ENCODE measurements at places on chromosomes 3 and 15.

GRCh38 chr3:161310649-161311423, 60.5 kb downstream of the SPTSSB start:
- DNase-seq = peak; percentile 6

DNA sequence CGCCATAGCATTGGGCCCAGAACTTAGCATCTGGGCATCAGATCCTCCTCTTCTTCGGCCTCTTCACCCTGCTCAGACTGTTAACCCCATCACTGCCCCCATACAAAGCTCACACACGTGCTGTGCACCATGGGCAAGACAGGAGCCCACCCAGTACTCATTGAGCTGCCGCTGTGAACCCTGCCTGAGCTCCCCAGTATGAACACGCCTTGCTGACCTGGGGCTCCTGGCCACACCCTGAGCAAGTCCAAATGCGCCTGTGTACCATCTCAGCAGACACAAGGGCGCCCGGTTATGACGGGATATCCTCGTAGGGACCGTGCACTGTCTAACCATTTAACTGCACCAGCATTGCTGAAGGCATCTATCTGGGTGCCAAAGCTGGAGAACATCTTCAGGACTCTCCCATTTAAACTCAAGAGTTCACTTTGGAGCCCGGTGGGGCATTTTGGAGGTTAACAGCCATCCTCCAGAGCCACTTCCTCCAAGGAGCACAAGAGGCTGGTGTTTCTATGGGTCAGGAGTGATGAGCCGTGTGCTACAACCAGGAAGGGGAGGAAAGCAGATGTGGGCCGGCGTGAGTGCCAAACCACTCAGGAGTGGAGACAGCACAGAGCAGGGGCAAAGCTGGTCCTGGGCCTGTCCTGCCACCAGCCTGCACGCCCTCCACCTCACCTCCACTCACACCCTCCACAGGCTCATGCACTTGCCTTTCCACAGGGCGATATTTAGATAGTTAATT, 12.1 kb downstream of the PRR23E start:
- DNase-seq = no peak

- DNase-seq = no peak
Measured at GRCh38 chr15:69359722-69360121, 54.4 kb upstream of the KIF23 start.

- DNase-seq = no peak
Measured at GRCh38 chr3:30544812-30545211, 61.6 kb upstream of the TGFBR2 start.

DNA sequence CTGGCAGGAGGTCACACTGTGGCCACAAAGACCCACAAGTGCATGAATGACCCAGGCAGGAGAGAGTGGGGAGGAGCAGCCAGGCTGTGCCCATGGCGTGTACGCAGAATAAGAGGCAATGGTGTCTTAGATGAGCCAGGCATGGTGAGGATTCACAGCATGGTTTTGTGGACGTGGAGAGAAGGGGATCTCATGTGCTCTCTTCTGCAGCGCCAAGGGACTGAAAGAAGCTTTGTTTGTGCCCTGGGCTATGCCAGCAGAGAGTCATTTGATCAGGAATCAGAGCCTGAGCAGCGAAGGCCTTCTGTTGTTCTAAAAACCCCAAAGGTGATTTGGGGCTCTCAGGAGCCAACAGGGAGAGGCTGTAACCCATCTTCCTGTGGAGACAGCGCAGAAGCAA, 18.7 kb upstream of the RPP14 start:
- no peak for DNase-seq

GRCh38 chr3:192445770-192446644, 281.3 kb downstream of the FGF12 start:
- no peak for DNase-seq

DNA sequence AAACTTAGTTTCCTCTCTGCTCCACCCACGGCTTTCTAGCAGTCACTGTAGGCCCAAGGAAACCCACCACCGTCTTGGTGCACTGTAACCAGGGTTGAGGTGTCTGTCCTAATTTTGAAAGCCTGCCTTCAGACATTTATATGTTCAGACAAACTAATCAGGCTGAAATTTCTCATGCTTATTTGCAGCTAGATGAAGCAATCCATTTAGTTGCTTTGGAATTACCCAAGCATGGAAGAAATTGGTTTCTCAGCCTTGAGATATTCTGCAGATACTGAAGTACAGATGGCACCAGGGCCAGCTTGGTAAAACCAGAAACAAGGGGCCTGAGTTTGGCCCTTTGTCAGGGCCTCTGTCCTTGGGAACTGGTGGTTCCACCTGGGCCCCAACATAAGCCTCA, 105.4 kb downstream of the CACNA1D start:
- no peak for DNase-seq

- DNase-seq = no peak
Measured at GRCh38 chr3:72776-73175, 123.8 kb upstream of the CHL1 start.

DNA sequence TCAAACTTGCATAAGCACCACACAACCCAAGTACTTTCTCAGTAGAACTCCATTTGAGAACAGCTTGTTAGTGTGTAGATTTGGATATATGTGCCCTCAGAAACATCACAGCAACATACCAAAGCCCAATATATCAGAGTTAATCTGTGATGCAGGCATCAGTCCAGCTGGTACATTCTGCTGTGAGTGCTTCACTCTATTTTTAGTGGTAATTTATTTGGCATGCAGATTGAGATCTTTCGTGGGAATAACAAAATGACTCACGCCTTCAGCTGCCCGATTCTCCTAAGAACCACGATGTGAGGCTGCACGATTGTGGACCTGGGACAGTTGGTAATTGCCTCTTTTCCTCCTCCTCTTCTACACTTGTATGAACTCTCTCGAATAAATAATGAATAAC, 730.7 kb downstream of the SQOR start:
- no peak for DNase-seq

DNA sequence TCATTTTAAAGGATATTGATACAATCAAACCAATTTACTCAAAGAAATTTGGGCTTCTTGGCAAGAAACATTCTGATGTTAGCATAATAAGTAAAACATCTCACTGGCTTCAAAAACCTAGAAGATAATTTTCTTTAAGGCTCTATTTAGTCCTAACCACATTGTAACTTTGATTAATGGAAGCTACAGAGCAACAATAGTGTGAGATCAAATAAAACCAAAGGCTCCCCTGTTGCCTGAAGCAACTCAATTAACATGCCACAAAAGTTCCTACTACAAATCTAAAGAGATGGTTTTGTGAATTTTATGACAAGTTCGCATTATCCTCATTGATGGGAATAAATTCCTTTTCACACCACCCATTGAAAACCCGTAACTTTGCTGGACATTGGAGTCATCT, 5.9 kb downstream of the DPH6 start:
- no peak for DNase-seq

DNA sequence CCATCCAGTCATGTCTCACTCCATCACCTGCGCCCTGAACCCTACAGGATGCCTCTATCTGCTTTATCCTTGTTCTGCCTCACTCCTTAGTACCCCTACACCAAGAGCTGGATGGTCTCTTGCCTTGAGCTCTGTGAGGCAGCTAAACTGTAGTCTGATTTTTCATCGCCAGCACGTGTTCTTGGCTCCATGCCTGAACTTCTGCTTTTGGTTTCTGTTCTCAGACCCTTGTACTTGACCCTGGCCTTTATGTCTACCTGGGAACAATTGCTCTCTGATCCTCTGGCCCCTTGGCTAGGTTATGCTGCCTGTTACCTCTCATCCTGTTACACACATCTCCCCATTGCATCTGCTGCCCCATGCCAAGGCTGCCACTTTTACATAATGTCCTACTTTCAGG, 318.0 kb upstream of the LMCD1 start:
- DNase-seq = no peak

DNA sequence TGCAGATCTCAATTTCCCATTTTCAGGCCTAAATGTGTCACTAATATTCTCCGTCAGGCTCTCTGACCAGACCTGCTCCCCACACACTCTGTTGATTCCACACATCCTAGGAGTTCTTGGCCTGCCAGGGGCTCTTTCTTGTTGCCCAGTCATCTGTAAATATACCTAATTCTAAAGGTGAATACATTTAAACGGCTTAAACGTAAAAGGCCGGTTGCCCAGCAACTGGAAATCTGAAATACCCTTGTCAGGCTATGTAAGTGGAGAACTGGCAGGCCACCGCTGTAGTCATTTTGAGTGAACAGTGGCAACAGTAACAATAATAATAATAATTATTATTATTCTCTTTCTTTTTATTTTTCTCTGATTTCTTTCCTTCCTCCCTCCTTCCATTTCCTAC, 302.7 kb downstream of the AGBL1 start:
- no peak for DNase-seq

GRCh38 chr3:78855190-78855589, 912.6 kb downstream of the ROBO1 start:
- no peak for DNase-seq

GRCh38 chr15:48190932-48191573, 412 bp upstream of the CTXN2 start:
- DNase-seq = peak; percentile 11

DNA sequence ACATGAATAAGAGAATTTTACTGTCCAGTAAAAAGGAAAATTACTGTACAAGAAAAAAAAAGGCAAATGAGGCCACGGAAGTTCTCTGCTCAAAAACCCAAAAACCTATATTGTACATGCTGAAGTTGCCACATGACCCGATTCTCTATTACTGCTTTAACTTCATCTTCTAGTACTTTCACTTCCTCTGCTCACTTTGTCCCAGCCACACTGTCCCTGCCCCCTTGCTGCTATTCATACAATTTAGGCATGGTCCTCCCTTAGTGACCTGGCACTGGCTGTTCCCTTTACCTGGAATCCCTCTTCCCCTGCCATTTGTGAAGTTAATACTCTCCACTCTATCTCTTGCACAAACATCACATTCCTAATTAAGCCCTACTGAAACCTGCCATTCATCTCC, 457.4 kb downstream of the MAGI1 start:
- no peak for DNase-seq

GRCh38 chr3:51340989-51341636, 44.0 kb upstream of the MANF start:
- DNase-seq = no peak

GRCh38 chr3:151841801-151842200, 27.9 kb downstream of the AADAC start:
- DNase-seq = no peak

DNA sequence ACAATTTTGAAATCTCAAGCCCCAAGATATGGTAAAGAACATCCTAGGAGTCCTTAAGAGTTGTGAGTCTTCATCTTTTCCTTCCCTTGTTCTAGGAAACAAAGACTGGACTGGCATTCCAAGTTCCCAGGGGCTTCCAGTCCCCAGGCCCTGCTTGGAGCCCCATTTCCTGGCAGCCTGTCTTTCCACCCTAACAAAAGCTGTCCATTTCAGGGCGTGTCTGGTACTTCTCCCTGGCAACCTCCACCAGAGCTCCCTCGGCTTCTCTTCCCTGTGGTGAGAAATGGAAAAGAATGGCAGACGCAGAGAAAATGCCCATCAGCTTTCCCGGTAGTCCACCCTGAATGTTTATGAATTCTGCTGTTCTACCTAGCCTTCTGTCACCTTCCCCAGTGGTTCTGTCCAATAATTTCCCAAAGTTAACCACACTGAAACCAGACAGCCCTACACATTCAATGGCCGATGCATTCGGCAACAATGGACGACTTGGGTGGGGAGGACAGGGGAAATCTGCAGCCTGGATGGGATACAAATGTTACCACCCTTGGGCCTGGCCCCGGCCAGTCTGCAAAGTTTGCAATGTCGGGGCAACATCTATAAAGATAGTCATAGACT, 6.8 kb downstream of the RAB6B start:
- no peak for DNase-seq

GRCh38 chr3:39188271-39189149, 3.9 kb downstream of the XIRP1 start:
- DNase-seq = no peak

DNA sequence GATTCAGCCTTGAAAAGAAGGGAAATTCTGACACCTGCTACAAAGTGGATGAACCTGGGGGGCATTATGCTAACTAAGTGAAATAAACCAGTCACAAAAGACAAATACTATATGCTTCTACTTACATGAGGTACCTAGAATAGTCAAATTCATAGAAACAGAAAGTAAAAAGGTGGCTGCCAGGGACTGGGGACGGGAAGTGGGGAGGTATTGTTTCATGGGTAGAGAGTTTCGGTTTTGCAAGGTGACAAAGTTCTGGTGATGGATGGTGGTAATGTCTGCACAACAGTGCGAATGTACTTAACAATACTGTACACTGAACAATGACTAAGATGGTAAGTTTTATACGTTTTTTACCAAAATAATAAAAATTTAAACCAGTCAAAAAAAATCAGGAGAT, 4.8 kb downstream of the IDH2 start:
- no peak for DNase-seq

- no peak for DNase-seq
Measured at GRCh38 chr3:108017587-108017986, 73.2 kb downstream of the CD47 start.

DNA sequence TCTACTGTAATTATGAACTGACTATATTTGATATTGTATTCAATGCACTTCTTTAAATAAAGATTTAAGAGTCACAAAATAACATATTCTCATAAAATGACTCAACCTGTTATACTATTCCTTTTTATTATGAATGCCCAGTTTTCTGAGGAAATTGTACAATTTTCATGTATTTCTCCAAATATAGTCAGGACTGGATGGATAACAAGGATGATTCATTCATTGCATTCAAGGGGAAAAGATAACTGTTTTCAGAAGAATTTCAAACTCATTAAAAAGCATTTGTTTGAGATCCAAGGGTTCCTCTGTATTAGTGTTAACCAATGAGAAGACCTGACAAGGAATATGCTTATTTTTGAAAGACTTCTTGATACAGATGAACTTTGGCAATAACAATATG, 163.7 kb downstream of the MEIS2 start:
- DNase-seq = no peak

- DNase-seq = no peak
Measured at GRCh38 chr3:50661321-50661837, 13.3 kb upstream of the DOCK3 start.

DNA sequence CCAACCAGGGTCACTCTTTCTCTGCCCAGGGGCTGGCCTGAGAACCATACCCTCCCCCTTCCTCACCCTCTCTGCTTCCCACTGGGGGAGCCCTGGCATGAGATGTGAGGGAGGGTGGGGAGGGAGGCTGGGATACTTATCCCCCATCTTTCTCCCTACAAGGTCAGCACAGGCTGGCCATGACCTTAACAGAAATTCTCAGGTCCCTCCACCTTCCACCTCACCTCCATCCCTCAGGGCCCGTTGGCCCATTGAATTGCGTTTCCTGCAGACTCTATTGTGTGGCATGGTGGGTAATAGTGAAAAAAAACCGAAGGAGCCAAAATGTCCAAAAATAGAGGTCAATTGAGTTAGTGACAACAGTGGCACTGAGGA, 159.5 kb downstream of the OR4M2 start:
- DNase-seq = no peak

DNA sequence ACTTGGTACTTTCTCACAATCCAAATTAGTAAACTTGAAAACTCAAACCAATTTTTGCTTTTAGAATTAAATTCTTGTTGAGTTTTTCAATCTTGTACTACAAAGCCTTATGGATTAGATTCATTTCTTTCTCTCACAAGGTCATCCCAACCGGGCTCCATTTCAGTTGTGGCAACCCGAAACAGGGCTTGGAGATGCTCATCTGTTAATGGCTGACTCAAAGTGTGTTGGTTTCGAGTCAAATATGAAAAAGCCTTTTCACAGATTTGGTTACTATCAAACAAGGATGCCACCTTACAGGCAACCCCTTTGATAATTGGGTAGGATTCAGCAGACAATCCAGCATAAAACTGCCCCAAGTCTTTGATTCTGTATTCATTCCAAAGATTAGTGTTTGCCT, 1.8 kb downstream of the EPM2AIP1 start:
- DNase-seq = no peak

- DNase-seq = no peak
Measured at GRCh38 chr3:30618526-30618925, 12.1 kb downstream of the TGFBR2 start.

Measured in activated CD8-positive, alpha-beta memory T cell treated with anti-CD3 and anti-CD28 coated beads for 1 hour (primary cell).